ENCODE measurements at places on chromosomes 7 and 10. TPM values are rescaled to one million over a fixed set of nuclear protein-coding genes. Genes with fewer than 3 reads are reported as not detected.

TIAL1 gene
- 21.6 TPM for total RNA-seq

SFTPA1 gene
- total RNA-seq: not detected

CDNF gene
- total RNA-seq: 1.5 TPM

PCLO gene
- total RNA-seq: under 0.01 TPM

LGI1 gene
- not detected for total RNA-seq

PILRA gene
- total RNA-seq: 0.26 TPM

NPSR1 gene
- total RNA-seq: not detected

ABCA13 gene
- total RNA-seq: 3.0 TPM

JAKMIP3 gene
- 0.16 TPM for total RNA-seq

PNLIPRP1 gene
- not detected for total RNA-seq

WDR86 gene
- 0.95 TPM for total RNA-seq

MYO1G gene
- total RNA-seq: under 0.01 TPM

NRP1 gene
- 306 TPM for total RNA-seq

All from bronchial smooth muscle cell (primary cell).